ENCODE measurements at places on chromosomes 1 and 21. TPM values are rescaled to one million over a fixed set of nuclear protein-coding genes. Genes with fewer than 3 reads are reported as not detected.

ADORA1 gene
- total RNA-seq: 1.8 TPM

HHIPL2 gene
- not detected for total RNA-seq

SYT14 gene
- total RNA-seq: 1.0 TPM

LCE5A gene
- total RNA-seq: not detected

CACNA1S gene
- total RNA-seq: 74.9 TPM

CLCA1 gene
- not detected for total RNA-seq

Measured in tongue (tissue), 3 donors.